GM13976 (cell line): ENCODE measurements at places on chromosomes 5 and 9.

- no peak for DNase-seq
Measured at GRCh38 chr5:171888051-171888481, 102.4 kb downstream of the SMIM23 start.

- no peak for DNase-seq
Measured at GRCh38 chr5:67222243-67223025, 25.8 kb upstream of the CD180 start.

DNA sequence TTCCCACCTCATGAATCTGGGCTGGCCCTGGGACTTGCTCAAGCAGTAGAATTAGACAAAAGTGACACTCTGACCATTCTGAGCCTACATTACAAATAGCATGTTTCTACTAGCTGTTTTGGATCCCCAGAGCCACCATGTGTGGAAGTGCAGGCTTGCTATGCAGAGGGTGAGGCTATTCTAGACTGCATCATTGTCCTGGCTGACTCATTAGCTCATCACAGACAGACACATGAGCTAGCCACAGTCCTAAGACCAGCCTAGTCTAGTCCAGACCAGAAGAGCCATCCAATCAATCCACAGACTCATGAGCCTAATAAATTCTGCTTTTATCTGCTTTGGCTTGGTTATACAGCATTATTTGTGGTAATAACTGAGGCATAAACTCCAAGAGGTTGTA is 351.9 kb downstream of the PRELID2 start:
- DNase-seq = no peak

- DNase-seq = no peak
Measured at GRCh38 chr9:84990416-84990815, 320.9 kb downstream of the NTRK2 start.

DNA sequence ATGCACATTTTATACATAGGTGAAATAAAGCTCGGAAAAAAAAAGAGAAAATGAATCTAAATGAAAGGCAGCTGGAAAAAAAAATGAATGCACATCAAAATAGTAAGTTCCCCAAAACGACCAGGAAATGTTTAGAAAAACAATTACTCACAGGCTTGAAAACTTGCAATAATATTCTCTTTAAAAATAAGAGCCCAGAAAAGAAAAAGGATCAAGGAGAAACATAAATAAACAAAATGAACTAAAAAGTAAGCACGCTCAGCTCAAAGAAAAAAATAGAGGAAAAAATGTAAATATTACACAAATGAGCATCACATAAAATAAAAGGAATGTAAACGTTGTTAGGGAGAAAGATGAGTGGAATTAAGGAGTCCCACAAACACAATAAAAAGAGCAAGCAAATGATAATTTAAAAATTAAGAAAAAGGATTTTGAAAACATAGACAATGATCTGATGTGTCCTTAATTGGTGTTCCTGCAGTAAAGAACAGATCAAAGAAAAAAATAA is 54.2 kb downstream of the SLC27A6 start:
- DNase-seq = no peak

GRCh38 chr5:37991301-37992299 is 151.8 kb upstream of the GDNF start:
- no peak for DNase-seq

- no peak for DNase-seq
Measured at GRCh38 chr5:120361941-120362340, 102.2 kb upstream of the PRR16 start.

- no peak for DNase-seq
Measured at GRCh38 chr5:81631124-81631523, 119.8 kb downstream of the SSBP2 start.

DNA sequence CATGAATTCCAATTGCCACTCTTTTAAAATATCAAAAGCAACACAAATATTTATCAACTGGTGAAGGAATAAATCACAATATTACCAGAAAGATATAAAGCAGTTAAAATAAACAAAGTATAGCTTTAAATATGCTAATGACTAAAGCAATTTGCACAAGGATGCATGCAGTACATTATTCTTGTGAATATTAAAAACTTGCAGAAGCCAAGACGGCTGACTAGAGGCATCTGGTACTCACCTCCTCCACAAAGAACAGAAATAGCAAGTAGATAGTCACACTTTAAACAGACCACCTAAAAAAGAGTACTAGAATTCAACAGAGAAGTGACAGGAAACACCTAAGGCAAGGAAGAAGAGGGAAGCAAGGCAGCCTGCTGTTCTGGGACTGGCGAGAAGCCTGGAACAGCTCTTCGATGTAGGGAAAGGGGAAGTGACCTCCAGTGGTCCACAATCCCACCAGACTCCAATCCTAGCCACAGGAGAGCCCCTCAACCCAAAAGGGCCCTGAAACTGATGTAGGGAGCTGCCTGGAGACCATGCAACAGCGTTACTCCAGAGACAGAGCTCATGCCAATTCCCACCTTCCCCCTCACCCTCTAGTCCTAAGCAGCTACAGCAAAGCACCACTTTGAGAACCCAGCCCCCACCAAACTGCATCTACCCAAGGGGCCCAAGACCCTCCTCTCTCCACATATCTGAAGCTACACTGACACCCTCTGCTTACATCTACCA is 86.3 kb downstream of the LPAR1 start:
- no peak for DNase-seq

GRCh38 chr5:2761921-2762488 is 10.5 kb upstream of the IRX2 start:
- DNase-seq = no peak

GRCh38 chr5:93607367-93608258 is 24.6 kb downstream of the NR2F1 start:
- DNase-seq = peak; percentile 47

DNA sequence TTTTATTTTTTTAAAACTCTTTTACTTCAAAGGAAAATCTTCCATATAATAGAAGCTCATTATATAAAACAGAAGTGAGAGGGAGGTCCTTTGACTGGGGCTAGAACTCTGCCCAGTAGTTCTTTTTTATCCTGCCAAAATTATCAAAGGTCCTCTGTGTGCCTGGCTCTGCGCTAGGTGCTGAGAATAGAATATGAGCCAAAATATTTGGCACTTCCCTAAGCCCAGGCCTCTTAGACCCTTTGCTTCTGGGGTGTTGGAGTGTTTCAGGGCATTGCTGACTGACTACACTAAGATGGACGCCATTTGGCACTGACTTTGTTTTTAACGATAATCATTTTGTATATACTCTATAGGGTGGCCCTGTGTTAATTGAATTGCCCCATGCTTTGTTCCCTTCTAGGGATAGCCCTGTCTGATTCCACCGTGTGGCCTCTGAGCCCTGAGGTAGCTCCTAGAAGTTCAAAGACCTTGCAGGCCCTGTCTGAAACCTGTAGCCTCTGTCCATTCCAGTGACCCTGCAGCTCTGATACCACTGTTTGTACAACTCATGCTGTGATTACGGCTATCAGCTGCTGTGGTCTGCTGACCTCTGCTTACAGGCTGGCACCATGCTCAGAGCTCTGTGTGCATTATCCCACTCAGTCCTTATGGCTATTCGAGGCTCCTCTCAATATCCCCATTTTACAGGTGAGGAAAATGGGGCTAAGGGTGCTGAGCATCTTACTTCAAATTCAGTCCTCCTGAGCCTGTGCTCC is 84.3 kb upstream of the SHB start:
- DNase-seq = no peak

DNA sequence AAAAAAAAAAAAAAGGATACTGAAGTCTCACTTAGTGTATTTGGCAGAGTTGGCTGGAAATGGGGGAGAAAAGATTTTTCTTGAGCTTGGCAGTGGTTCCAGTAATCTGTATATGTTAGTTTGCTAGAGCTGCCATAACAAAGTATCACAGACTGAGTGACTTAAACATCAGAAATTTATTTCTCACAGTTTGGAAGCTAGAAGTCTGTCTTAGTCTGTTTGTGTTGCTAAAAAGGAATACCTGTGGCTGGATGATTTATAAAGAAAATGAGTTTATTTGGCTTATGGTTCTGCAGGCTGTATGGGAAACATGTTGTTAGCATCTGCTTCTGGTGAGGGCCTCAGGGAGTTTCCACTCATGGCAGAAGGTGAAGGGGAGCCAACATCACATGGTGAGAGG is 89.6 kb upstream of the CEP78 start:
- no peak for DNase-seq

- DNase-seq = peak; percentile 99
Measured at GRCh38 chr9:33264473-33265177, at the start of the genes BAG1 and CHMP5. Gene BAG1, minus strand, starts transcription at chr9:33264708. Gene CHMP5, plus strand, starts transcription at chr9:33265049. Its CDS starts 30 bp downstream, at chr9:33265079.

DNA sequence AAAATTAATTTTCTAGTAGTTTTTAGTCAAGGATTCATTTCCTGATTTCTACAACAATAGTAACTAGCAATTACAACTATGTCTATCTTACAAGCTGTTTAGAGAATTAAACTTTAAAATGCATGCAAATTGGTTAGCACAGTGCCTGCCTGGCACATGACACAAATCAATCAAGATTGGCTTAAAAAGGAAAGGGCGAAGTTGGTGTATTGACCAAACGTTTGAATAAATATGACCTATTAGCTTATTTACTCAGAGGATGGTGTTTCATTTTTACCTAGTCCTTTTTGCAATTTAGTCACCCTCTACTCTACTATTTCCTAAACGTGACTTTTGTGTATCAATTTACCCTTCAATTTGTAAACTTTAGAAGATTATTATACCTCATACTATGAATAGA is 83.5 kb downstream of the GDA start:
- DNase-seq = no peak

DNA sequence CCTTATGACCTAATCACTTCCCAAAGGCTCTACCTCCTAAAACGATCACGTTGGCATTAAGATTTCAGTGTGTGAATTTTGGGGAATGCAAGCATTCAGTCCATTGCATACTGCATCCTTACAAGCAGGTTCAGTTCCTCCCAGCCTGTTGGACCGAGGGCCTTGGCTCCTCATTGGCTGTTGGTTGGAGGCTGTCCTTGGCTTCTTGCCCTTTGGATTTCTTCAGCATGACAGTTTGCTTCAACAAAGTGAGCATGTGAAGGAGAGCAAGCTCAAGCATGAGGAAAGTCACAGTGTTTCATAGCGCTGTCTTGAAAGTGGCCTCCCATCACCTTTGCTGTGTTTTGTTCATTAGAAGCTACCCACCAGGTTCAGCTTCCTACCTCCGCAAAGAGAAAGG is 109.5 kb downstream of the GADD45G start:
- DNase-seq = no peak

DNA sequence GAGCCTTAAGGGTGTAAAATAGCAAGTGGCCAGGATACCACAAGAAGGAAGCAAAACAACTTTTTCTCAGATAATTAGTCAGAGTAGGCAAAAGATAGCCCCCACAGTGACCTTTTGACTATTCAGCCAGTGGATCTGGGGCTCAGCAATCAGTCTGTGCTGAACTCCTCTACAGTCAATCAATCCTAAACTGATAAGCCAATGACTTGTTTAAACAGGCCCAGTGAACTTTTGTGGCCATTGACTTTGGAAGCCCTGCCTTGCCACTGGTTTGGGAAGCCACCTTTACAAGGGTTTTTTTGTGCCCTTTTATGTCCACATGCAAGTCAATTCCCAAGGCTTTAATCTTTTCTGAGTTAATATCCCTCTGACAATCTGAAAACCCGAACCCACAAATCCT is 1565.0 kb upstream of the WWC1 start:
- no peak for DNase-seq

DNA sequence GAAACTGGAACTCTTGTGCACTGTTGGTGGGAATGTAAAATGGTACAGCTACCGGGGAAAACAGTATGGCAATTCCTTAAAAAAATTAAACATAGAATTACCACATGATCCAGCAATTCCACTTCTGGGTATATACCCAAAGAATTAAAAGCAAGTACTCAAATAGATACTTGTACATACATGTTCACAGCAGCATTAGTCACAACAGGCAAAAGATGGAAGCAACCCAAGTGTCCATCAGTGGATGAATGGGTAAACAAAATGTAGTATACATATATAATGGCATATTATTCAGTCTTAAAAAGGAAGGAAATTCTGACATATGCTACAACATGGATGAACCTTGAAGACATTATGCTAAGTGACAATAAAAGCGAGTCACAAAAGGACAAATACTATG is 7.4 kb upstream of the SLC22A5 start:
- DNase-seq = no peak

GRCh38 chr5:142644127-142644526 is 41.8 kb downstream of the FGF1 start:
- DNase-seq = no peak

GRCh38 chr9:111190347-111190746 is 139.7 kb downstream of the OR2K2 start:
- DNase-seq = no peak

DNA sequence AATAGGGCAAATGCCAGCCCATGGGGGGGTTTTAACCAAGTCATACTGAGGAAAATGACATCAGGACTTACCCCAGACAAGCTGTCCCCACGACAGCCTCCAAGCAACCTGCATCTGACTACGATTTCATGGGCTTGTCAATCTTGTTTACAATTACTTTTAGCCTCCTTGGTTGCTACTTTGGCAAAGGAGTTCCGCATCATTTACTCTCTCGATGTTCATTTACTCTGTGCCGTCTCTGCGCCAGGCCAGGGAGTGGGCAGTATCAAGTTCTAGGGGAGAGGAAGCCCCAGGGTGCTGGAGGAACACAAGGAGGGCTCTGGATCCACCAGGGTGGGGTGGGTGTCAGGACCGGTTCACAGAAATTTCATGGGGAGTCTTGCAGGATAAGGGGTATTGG is 23.9 kb downstream of the PTPN3 start:
- DNase-seq = no peak

GRCh38 chr5:135937245-135937911 is 17.4 kb downstream of the LECT2 start:
- no peak for DNase-seq

DNA sequence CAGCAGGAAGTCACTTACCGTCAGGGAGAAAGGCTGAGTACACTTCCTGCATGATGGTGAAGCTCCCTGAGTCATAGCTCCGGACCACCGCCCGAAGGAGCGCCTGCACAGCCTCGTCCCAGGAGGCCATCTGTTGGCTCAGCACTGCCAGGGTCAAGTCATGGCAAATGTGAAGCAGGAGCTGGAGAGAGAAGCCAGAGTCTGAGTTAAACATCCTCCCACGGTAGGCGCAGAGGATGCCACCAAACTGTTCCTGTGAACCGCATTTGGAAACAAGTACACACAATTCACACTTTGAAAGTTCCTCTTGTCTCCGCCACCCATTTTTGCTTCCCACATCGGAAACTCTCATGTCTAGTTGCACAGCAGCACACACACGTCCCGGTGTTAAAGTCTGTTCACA is 33.9 kb downstream of the CNOT8 start:
- DNase-seq = no peak
